Left ventricle myocardium inferior (tissue), 1 donor: ENCODE measurements at places on chromosomes 1 and 21. TPM values are rescaled to one million over a fixed set of nuclear protein-coding genes. Genes with fewer than 3 reads are reported as not detected.

DNA sequence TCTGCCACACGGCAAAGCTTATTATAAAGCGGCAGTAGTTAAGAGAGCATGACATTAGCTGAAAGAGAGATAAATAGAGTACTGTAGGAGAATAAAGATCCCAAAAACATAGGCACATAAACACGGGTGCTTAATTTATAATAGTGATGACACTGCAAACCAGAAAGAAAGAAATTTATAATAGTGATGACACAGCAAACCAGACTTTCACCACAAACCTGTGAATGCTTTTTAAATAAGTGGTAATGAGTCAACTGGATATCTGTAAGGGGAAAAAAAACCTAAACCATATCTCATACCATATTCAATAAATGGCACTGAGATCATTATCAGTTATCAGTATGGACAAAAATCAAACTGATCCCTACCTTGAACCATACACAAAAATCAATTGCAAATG lies 25.5 kb downstream of the USP1 start:
- DNase-seq: no peak

GRCh38 chr1:40401473-40402201 lies 28.1 kb downstream of the SMAP2 start:
- no peak for DNase-seq

DNA sequence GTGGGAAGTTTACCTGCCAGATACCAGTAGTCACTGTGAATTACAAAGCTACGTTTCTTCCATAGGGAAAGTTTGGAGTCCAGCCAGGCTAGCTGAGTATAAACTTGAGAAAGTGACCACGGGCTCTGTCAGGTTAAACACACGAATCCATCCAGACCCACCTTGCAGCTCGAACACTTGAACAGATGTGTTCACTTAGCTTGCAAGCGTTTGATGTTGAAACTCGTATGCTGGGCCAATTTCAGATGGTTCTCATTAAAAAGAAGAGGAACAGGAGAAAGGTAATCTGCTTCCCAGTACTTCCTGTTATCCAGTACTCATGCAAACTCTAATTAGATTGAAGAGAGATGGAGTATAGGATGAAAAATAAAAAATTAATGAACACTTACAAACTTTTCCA lies 636.4 kb downstream of the SMYD3 start:
- no peak for DNase-seq

- peak; percentile 22 for DNase-seq
Observed at GRCh38 chr21:28235169-28235895, 757.3 kb downstream of the LTN1 start.

Gene WNT3A
- total RNA-seq: not detected

- DNase-seq: no peak
Observed at GRCh38 chr1:200731654-200732332, 6.9 kb upstream of the CAMSAP2 start.

Gene DHX9
- total RNA-seq: 61.9 TPM

Gene LRP8
- 1.8 TPM for total RNA-seq

GRCh38 chr1:79197421-79197820 lies 190.9 kb upstream of the ADGRL4 start:
- no peak for DNase-seq

Gene F3
- total RNA-seq: 50.8 TPM

Gene MATN1
- not detected for total RNA-seq

Gene TBX19
- total RNA-seq: 0.33 TPM

Gene CD48
- 1.3 TPM for total RNA-seq

DNA sequence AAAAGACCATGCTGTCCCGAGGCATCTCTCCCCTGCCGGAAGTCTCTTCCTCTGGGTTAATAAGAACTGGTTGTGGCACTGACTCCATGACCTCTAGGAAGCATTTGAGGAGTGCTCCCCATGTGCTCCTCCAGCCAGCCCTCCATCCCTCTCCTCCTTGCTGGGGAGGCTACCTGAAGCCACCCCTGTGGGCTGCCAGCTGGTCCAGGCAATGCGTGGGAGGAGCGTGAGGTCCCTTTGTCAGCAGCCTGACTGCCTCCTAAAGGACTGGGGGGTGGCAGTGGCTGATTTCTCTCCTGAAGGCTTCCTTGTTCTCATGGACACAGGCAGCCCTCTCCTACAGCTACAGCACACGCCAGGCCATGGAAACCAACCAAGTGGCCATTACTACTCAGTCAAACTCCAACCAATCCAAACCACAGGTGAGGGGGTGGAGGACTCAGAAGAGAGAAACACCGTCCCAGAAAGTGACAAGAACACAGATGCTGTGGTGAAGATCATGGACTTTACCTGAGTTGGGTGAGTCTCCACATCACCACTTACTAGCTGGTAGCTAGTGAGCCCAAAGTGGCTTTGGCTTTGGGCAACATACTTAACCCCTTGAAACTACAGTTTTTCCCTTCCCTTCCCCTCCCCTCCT lies 35.2 kb downstream of the NENF start:
- DNase-seq: no peak

Gene MFSD2A
- 0.22 TPM for total RNA-seq

Gene CD101
- 0.74 TPM for total RNA-seq

- DNase-seq: no peak
Observed at GRCh38 chr1:240169188-240169587, 77.5 kb downstream of the FMN2 start.

Gene KRTAP21-3
- not detected for total RNA-seq

Gene LCE2A
- not detected for total RNA-seq

Gene RNF223
- not detected for total RNA-seq

Gene ATP6V1G3
- total RNA-seq: not detected

- DNase-seq: no peak
Observed at GRCh38 chr1:191953526-191953925, 204.7 kb upstream of the RGS18 start.

Gene IL20
- not detected for total RNA-seq
